Hepatocyte (in vitro differentiated cells): ENCODE measurements at places on chromosomes 2 and 18. TPM values are rescaled to one million over a fixed set of nuclear protein-coding genes. Genes with fewer than 3 reads are reported as not detected.

KANSL1L gene
- 4.2 and 4.9 TPM in 2 replicates for polyA plus RNA-seq

PLGLB1 gene
- polyA plus RNA-seq: 7.4 and 9.8 TPM in 2 replicates

C2orf72 gene
- 64.1 and 86.9 TPM in 2 replicates for polyA plus RNA-seq

CRYGC gene
- 1.3 TPM in 2 replicates for polyA plus RNA-seq

DNA sequence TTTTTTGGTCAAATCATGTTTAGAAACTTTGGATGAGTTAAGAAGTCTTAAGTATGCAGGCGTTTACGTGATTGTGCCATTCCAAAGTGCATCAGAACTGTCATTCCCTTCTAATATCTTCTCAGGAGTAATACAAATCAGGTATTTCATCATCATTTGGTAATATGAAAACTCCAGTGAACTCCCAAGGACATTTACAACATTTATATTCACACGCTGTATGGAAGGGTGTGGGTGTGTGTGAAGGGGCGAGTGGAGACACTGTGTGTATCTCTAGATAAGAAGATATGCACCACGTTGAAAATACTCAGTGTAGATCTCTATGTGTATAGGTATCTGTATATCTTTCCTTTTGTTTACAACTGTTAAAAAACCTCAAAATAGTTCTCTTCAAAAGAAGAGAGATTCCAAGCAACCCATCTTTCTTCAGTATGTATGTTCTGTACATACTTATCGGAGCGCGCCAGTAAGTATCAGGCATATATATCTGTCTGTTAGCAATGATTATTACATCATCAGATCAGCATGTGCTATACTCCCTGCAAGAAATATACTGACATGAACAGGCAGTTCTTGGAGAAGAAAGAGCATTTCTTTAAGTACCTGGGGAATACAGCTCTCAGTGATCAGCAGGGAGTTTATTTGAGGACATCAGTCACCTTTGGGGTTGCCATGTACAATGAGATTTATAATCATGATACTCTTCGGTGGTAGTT is 29.3 kb downstream of the COX7A2L start:
- no peaks in the 10 kb centered on the region for H3K27me3 ChIP-seq
- H3K4me1 ChIP-seq: no peaks in the 10 kb centered on the region
- peak overlapping the region; percentile 8 for H3K27ac ChIP-seq
- no peak for DNase-seq

DNA sequence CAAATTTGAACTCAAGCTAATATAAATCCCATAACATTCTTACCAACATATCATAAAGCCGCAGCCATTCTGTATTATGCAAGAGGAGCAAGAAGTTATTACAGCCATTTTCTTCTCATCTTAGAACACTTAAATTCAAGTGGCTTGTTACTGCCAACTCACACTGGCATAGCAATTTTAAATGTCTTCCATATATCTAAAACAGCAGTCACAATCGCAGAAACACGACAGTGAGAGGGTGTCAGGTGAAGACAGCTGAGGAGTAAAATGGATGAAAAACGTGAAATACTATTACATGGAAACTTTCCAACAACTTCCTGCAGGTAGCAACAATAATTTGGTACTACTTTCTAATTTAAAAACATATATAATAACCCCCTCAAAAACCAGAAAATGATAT is 17.9 kb downstream of the PPP3R1 start:
- H3K4me1 ChIP-seq: peaks cover 19% of the 10 kb centered on the region
- H3K27ac ChIP-seq: no peak overlapping the region
- no peaks in the 10 kb centered on the region for H3K36me3 ChIP-seq
- DNase-seq: no peak

DNA sequence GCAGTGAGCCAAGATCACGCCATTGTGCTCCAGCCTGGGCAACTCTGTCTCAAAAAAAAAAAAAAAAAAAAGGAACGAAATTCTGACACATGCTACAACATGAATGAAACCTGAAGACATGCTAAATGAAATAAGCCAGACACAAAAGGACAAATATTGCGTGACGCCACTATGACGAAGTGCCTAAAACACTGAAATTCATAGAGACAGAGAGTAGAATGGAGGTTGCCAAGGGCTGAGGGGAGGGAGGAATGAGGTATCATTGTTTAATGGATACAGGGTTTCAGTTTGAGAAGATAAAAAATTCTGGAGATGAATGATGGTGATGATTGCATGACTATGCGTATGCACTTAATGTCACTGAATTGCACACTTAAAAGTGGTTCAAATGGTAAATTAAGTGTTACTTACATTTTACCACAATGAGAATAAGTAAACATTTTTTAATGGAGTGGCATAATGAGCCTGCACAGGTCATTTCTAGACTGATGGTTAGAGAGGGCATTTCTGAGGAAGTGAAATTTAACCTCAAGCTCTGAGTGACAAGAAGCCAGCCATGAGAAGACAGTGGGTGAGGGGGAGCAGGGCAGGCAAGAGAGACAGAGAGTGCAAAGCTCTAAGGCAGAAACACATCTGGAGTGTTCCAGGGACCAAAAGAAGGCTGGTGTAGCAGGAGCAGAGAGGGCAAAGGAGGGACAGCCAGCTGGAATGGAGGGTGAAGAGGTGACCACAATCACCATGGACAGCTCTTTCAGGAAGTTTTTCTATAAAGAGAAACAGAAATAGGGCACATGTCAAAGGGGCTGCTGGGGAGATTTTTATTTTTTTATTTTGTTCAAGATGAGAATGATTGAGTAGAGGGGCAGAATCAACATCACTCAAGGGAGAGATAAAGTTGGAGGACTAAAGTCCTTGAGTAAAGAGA is 20.6 kb upstream of the EXOC6B start:
- H3K27me3 ChIP-seq: no peaks in the 10 kb centered on the region
- DNase-seq: no peak
- H3K4me1 ChIP-seq: no peaks in the 10 kb centered on the region
